ENCODE measurements at places on chromosomes 7 and 10. TPM values are rescaled to one million over a fixed set of nuclear protein-coding genes. Genes with fewer than 3 reads are reported as not detected.

DNA sequence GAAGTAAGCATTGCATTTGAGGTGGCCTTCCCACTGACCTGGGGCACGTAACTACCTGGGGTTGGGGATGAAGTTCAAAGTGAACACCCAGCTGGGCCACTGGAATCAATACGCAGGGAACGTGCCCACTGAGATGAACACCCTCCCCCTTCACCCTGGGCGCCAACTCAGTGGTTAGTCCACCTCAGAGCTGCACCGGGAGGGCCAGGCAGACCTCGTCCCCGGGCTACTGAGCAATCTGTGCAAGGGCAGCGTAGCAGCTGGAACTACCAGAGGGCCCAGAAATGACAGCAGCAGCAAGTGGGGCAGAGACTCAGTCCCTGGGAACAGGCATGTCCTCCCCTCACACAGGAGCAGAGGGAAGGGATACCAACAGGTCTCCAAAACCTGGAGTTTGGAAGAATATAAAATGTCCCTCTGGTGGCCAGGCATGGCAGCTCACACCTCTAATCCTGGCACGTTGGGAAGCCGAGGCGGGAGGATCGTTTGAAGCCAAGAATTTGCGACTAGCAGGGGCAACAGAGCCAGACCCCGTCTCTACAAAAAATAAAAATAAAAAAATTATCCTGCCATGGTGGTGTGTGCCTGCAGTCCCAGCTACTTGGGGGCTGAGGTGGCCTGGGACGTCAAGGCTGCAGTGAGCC, 143.9 kb downstream of the SH3PXD2A start:
- DNase-seq, result no peak

- no peak for DNase-seq
Measured at GRCh38 chr10:59718257-59718656, 8.6 kb upstream of the SLC16A9 start.

Gene CALCR
- total RNA-seq, result not detected

DNA sequence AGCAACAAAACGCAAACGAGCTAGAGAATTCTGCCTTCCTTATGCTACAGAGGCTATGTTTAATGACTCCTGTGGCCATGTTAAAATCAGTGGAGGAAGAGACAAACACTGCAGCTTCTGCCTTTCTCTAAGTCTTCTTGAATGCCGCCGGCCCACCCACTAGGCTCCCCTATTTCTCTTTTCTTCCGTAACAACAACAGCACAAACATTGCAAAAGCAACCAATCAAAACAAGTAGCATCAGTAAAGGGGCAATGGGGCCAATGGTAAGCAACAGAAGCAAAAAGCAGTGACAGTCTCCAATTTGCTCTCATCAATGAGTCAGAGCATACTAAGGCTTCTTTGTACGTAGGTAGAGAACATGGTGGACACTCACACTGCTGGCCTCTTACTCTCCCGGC, 26.8 kb downstream of the DNAJC1 start:
- no peak for DNase-seq

DNA sequence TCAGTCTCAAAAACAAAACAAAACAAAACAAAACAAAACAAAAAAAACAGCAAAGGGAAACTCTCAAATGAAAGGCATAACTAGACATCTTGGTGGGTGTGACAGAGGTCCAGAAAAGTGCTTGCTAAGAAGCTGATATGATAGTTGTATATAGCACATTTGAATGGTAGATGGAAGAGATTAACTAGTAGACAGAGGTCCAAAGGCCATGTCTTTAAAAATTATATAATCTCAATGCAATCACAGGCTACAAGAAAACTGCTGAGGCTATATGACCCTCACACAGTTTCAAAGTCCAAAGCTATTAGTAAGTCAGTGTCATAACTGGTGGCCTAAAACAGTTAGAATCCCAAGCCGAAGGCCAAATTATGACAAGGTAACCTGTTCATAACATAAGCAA, 15.6 kb upstream of the CUBN start:
- DNase-seq, result no peak

- no peak for DNase-seq
Measured at GRCh38 chr7:148982654-148983199, 45.6 kb downstream of the PDIA4 start.

Gene PMS2
- 6.8 TPM for total RNA-seq

DNA sequence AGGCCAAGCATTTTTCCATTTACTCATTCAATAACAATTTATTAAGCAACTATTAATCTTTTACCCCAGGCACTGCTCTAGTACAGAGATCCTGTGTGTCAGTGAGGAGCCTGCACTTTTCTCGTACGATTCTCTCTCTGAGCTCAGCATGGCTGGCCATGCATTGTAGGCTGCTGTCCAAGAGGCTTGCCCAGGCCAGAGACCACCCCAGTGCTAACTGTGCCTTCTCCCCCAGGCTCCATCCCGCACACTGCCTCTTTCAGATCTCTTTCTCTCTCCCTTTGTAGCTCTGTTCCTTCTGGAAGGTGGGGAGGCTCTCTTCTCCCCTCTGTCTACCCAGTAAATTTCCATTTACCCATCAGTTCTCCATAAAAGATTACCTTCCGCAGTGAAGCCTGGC, 101.0 kb upstream of the IKZF1 start:
- DNase-seq, result no peak

GRCh38 chr7:97460433-97460832, 271.5 kb upstream of the TAC1 start:
- no peak for DNase-seq

GRCh38 chr7:51455948-51456347, 139.3 kb upstream of the COBL start:
- no peak for DNase-seq

DNA sequence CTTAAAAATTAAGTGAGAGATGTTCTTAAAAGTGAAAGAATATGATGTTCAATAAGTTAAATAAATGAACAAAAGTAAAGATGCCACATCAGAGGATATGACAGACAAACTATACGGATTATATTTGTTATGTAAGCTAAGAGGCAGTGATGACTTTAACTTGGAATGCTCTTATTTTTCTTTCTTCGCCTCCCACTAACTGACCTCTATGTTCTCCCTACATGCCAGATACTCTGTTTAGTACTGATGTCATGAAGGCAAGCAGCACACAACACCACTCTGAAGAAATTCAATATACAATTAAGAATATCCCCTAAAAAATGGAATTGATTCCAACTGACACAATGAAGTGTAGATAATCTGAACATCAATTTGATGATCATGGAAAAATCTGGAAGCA, 223.4 kb downstream of the DOCK4 start:
- DNase-seq, result no peak

GRCh38 chr7:108456845-108457540, 757 bp upstream of the NRCAM start:
- no peak for DNase-seq

GRCh38 chr7:97480772-97481390, 251.0 kb upstream of the TAC1 start:
- no peak for DNase-seq

- DNase-seq, result no peak
Measured at GRCh38 chr7:17099083-17099973, 199.1 kb upstream of the AHR start.

Gene EPHB6
- total RNA-seq, result 0.55 TPM

Gene GPR37
- total RNA-seq, result not detected

Gene SEC31B
- 10.6 TPM for total RNA-seq

Gene FGFR2
- 0.09 TPM for total RNA-seq

Gene HIPK2
- total RNA-seq, result 99.4 TPM

Gene ARHGEF35
- total RNA-seq, result 0.13 TPM

DNA sequence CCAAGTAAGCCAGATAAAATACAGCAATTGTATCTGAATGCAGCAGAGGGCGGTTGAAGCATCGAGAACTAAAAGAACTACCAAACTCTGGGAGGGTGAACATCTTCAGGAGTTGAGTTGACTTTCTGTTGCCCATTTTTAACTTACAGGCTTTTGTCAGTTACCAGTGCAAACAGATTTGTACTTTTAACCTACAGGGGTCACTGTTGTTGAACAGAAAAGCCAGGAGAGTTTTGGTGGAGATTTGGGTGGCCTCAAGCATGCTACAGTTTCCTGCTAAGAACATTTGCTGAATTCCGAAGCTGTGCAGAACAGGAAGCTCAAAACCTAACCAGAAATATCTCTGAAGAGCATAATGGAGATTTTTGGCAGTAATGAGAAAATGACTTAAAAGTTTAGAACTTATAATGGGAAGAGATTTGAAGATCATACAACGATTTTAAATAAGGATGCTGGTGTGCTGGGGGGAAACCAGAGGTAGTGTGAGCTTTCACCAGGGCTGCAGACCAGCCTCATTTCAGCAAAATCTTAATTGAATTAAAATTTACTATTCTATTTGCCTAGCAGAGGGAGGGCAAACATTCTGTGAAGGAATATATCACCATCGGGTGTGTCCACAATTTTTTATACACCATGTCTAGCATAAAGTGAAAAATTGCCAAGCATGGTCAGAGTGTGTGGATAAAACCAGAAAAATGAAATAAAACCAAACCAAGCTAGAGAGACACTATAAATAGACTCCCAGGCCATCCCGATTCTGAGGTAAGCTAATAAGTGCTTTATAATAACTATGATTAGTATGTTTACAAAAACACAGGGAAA, 208.6 kb upstream of the CCDC6 start:
- DNase-seq, result no peak

Gene ENTPD1
- total RNA-seq, result 6.7 TPM

GRCh38 chr7:159239028-159239427, 94.4 kb upstream of the VIPR2 start:
- DNase-seq, result no peak

Gene NAT16
- total RNA-seq, result not detected

DNA sequence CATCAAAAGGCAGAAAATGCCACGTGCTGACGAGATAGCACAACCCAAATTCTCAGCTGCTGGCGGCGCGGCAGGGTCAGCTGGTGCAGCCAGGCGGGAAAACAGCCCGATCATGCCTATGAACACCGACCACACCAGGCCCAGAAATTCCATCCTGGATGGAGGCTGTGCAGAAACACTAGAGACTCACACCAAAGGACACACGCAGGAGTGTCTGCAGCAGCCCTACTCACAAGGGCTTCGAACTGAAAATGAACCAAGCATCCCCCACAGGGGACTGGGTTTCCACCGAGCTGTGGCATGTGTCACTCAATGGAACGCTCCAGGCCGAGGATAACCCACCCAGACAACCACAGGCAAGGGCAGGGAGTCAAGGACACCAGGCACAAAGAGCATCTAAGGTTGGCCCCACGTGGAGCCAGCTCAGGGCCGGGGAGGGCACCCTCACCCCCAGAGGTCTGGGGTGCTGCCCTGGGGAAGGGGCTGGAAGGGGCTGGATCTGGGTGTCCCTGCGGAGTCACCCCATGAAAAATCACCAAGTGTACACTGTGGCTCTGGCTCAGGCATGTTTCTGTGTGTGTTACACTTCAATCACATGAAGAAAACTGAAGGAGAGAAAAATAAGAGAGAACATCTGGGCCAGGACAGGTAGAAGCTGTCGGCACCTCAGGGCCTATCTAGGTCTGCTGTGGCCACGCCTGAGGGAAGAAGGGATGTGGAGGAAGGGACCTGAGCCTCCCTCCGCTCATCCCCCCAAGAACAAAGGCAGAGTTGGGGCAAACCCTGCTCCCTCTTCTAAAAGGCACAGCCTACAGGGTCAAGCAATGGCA, 33.0 kb downstream of the RASGEF1A start:
- DNase-seq, result no peak

- no peak for DNase-seq
Measured at GRCh38 chr10:124763267-124763666, 19.1 kb upstream of the FAM53B start.

Gene FAM53B
- total RNA-seq, result 41.7 TPM

- DNase-seq, result no peak
Measured at GRCh38 chr7:132424821-132425724, 151.2 kb downstream of the PLXNA4 start.

GRCh38 chr7:155489862-155490696, 32.1 kb downstream of the EN2 start:
- DNase-seq, result no peak

DNA sequence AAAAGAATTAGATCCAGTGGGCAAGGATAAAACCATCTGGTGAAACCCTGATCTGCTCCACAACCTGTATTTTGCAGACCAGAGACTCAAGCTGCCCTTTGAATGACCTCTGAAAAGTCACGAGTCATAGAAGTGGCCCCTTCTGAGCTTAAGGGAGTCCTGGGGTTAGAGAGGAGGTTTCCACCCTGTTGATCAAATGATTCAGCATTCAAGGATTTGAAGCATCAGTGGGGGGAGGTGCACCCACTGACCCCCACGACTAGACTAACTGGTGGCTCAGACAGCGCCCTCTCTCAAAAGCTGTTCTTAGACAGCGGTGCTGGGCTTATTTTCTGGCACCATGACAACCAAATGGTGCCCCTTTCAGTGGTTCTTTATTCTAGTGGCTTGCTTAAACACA, 44.3 kb downstream of the PLCE1 start:
- no peak for DNase-seq

- DNase-seq, result no peak
Measured at GRCh38 chr10:30436191-30436611, 2.2 kb downstream of the MAP3K8 start.

All from heart right ventricle (tissue), 16 donors.